AML-193 (cell line): ENCODE measurements at places on chromosomes 7 and 10.

- no peak for DNase-seq
Observed at GRCh38 chr10:10460451-10460850, 557.2 kb upstream of the CELF2 start.

DNA sequence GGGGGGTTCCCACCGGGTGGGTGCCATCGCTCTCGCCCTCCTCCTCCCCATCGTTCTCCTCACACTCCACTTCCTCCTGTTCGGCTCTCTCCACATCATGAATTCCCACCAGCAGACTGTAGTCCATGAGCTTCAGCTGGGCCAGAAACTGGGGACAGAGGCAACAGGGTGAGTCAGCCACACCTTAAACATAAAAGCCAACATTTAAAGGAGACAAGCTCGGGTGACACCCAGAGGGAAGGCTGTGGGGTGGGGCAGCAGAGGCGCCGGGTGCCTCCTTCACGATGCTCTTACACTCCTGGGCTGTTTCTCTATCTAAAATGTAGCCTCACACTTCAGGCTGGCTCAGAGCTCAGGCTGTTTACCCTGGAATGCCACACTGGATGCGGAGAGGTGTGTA is 172.5 kb downstream of the PIP4K2A start:
- no peak for DNase-seq

DNA sequence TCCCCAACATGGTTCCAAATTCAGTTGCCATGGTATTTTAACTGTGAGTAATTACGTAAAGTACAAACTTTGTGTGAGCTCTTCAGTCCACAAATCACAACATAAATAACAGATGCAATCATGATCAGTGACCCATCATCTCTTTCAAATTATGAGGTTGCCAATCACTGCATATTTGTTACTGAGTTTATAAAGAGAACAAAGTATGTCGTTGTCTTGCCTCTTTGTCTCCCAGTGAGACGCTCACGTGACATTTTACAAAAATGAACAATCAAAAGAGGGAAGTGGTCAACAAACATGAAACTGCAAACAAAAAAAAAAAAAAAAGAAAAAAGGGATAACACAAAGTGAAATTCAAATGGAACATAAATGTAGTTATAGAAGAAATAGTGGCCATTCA is 122.7 kb upstream of the PDSS1 start:
- no peak for DNase-seq

GRCh38 chr10:125840955-125841354 is 17.6 kb downstream of the BCCIP start:
- no peak for DNase-seq
